ENCODE measurements at places on chromosomes 1 and 21.

DNA sequence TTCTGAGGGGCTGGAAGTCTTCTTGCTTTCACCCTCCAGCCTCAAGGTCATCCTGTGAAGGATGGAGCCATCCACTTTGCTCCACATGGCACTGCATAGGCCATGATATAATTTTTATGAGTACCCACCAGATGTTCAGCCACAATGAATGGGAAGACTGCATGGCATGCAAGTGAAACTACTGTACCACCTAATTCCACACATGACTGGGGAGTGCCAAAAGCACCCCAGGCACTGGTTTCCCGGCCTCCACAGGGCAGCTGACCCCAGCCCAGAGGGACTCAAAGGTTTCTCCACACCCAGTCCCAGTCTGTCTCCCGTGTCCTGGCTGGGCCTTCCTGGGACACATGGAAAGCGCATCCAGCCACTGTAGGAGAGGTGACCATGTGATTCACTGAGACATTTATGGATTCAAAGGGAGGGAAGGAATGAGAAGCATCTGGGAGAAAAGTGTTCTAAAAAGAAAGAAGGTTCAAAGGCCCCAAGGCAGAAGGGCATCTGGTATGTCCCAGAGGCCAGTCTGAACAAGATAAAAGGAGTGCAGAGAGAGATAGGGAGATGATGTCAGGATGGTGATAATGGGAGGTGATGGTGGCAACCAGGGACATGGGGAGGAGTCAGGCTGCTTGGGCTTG is 12.1 kb downstream of the RHOU start:
- DNase-seq: no peak

DNA sequence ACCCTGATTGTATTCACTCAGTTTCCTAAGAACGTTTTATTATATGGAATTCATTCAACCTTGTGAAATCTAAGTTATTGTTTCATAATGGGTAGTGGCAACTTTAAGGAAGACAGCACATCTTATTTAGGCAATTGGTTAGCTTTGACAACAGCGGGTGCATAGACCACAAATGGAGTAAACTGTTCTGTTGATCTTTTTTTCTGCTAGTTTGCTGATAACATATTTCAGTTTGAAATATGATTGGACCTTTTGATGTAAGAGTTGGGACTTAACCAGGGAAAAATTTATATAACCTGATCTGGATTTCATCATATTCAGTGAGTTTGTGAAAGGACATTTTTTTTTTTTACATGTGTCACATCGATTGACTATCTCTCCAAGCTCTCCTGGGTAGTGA is 151.7 kb downstream of the HLX start:
- no peak for DNase-seq

DNA sequence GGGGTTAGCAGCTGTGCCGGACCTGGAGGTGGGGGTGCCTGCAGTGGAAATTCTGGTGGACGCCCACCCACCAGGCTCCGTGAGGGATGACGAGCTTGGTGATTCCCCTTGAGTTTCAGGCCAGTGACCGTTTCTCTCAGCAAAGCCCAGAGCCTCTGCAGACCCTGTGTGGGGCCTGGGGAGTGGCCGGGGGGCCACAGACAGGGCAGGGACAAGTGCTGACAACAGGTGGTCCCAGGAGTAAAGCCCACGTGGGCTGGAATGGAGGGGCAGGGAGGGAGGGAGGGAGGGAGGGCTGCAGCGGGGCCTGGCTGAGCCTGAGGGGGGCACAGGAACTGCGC is 52.8 kb downstream of the COL18A1 start:
- DNase-seq: no peak

DNA sequence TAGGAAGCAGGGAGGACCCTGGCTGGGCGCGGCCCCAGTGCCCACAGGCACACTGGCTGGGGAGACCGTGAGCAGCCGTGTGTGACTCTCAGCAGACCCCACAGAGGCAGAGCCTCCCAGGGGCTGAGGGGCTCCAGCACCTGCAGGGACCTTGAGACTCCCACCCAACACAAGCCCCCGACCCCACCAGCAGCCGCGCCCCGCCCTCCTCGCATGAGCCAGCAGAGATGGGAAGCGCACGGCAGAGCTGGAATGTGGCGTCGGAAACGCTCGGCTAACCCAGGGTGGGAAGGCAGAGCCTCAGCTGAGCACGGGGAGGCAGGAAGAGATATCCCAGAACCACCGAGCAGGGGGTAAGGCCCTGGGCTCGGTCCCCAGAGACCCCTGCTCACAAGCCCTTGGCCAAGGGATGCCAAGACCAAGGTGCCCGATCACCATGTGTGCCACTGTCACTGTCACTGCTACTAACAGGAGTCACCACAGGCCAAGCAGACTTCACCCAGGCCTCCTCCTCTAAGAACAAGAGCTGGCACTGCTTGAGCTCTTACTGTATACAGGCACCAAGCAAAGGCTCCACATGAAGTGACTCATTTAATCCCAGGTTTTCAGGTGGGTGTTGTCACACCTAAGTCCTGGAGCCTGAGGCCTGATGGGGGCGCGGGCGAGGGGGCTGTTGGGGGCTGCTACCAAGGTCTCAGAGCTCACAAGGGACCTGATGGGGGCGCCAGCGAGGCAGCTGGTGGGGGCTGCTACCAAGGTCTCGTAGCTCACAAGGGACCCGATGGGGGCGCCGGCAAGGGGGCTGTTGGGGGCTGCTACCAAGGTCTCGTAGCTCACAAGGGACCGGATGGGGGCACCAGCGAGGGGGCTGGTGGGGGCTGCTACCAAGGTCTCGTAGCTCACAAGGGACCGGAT is 20.1 kb downstream of the MEGF6 start:
- DNase-seq: no peak

- peak; percentile 2 for DNase-seq
Measured at GRCh38 chr1:59005491-59006288, 221.8 kb upstream of the JUN start.

- DNase-seq: no peak
Measured at GRCh38 chr1:180571060-180571831, 12.5 kb downstream of the OVAAL start.

GRCh38 chr21:17295997-17296396 is 216.8 kb upstream of the CXADR start:
- no peak for DNase-seq

DNA sequence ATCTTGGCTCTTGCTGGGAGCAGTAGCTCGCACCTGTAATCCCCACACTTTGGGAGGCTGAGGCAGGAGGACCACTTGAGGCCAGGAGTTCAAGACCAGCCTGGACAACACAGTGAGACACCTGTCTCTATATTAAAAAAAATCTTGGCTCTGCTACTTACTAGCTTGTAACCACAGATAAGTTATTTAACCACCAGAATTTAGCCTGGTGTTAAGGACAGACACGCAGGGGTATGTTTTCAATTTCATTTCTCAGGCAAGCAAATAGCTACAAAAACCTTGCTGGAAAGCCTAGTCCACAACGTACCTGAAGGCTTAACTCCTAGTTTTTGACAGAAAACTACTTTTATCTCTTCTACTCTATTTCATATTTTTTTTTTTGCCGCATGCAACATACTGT is 24.8 kb upstream of the GFI1 start:
- no peak for DNase-seq

DNA sequence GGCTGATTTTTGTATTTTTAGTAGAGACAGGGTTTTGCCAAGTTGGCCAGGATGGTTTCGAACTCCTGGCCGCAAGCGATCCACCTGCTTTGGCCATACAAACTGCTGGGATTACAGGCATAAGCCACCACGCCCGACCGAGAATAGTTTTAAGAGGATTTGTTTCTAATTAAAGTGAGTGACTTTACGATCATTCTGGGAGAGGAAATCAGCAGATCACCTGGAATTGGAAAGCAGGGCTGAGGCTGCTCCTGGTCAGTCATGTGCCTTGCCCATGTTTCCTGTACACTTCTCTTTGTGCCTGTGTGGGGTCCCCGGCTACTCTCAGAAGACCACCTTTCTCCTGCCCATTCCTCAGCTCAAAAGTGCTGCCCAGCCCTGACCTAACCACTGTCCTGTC is 33.9 kb downstream of the ZBTB8B start:
- no peak for DNase-seq

DNA sequence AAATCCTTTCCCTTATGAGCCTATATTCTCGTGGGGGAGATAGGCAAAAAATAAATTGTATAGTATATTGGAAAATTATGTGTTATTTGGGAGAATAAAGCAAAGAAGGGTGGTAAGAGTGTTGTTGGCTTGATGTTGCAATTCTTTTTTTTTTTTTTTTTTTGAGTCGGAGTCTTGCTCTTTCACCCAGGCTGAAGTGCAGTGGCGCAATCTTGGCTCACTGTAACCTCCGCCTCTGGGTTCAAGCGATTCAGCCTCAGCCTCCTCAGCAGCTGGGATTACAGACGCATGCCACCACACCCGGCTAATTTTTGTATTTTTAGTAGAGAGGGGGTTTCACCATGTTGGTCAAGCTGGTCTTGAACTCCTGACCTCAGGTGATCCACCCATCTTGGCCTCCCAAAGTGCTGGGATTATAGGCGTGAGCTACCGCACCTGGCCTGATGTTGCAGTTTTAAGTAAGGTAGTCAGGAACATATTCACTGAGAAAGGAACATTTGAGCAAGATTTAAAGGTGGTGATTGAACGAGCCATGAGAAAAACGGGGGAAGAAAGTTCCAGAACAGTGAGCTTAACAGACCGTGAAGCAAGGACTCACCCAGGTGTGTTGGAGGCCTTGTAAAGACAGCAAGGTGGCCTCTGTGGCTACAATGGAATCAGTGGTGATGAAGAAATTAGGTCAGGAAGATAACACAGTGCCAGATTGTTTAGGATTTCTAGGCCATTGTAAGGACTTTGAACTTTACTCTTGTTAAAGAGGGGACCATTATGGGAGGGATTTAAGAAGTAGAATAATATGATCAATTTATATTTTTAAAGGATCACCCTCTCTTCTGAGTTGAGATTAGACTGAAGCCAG is 45.8 kb downstream of the RPRD2 start:
- no peak for DNase-seq

GRCh38 chr1:147236959-147237791 is 5.3 kb upstream of the CHD1L start:
- DNase-seq: no peak

GRCh38 chr1:114435088-114435715 is 75.8 kb downstream of the TRIM33 start:
- DNase-seq: no peak

DNA sequence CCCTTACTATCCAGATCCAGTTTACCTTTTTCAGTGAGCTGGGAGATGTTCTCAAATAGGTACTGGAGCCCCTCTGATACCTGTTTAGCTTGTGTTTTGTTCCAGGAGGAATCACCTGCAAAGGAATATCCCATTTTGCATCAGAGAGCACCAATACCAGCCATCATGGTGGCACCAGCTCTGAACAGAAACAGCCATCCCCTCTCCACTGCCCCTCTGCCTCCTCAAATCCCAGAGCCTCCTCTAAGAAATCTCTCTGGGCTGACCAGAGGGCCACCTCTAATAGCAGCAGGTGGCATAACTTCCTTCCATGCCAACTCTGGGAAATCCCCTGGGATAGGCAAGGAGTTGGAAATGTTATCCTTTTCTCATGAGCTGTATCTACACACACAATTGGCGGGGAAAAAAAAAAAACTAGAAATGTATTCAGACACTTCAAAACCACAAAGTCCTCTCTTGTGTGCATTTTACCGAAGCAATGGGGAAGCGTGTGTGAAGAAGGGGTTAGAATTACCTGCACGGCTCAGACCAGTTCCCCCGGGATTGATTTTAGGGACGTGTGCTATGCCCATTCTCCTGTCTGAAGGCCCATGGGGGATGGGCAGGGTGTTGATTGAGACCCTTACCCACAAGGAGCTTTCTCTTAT is 2.4 kb downstream of the PGLYRP4 start:
- DNase-seq: no peak

DNA sequence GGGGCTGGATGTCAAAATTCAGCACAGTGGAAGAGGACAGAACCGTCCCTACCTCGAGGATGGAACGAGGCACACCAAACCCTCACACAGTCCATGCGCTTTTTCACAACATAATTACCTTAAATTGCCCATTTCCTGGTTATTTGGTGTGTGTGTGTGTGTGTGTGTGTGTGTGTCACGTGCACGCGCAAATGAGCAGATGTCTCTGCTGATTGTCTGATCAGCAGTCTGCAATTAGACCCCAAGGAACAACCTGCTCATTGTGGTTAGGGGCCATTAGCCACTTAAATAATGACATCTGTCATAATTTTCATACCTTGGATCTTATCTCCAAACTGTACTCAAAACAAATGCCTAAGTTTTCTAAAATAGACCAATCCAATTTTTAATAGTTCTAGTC is 23.2 kb downstream of the AVPR1B start:
- DNase-seq: no peak

GRCh38 chr1:22971611-22972405 is 858 bp downstream of the LACTBL1 start:
- no peak for DNase-seq

- DNase-seq: no peak
Measured at GRCh38 chr1:206012086-206012859, 9.1 kb upstream of the RAB7B start.

DNA sequence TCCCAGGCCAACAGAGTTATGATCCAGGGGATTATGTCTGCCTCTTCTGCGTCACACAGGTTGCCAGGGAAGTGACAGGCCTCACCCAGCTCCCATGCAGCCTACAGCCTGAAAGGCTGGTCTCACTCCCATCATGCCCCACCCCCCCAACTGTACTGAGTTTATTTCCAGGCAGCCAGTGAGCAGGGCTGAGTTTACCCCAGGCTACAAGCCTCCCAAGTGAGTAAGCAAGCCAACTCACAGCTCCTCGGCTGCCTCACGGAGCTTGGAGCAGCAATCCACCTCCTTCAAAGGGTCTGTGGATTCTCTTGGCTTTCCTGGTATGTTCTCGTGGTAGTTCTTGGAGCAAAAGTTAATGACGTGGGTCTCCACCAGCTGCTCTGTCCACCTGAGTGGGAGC is 1147.6 kb upstream of the ADGRL4 start:
- DNase-seq: no peak

GRCh38 chr21:26107429-26107828 is 63.1 kb downstream of the APP start:
- no peak for DNase-seq

DNA sequence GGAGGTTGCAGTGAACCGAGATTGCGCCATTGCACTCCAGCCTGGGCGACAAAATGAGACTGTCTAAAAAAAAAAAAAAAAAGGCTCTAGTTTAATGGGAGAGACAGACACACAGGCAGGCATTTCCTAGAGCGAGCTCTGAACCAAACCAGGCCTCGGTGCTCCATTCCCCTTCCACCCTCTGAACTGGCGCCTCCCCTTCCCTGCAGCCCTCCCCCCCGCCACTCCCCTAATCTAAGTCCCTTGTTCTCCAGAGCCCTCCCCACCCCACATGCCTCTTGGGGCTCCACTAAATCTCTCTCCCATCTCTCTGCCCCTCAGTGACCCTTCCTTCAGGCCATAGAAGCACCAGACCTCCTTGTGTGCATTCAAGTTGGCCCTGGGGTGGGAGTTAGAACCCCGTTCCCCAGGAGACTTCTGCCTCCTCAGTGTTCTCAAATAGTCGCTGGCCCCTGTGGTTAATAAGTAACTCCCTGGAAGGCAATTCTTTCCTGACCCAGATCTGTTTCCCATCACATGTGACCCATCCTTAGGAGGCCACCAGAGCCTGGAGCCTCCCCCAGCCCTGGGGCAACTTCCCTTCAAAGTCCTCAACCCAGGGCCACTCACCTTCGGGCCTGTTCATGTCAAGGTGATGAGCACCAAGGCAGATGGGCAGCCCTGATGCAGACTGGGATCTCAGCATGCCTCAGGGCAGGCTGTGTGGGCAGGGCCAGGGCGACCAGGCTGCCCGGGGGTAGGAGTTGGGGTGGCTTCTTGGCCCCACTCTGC is 42.6 kb upstream of the EPB41 start:
- DNase-seq: no peak

GRCh38 chr1:68051475-68051874 is 1.0 kb upstream of the DIRAS3 start:
- DNase-seq: no peak

- no peak for DNase-seq
Measured at GRCh38 chr21:41507521-41508414, at the start of gene TMPRSS2. Gene TMPRSS2, minus strand, starts transcription at chr21:41508158. Its CDS starts 10,025 bp downstream, at chr21:41498133.

- no peak for DNase-seq
Measured at GRCh38 chr1:32329931-32330466, 6.0 kb downstream of the MARCKSL1 start.
